NT2/D1 (cell line): ENCODE measurements at places on chromosomes 3 and 15.
A peak's percentile ranks its signal among the peaks of the same experiment; 100 is the strongest.

DNA sequence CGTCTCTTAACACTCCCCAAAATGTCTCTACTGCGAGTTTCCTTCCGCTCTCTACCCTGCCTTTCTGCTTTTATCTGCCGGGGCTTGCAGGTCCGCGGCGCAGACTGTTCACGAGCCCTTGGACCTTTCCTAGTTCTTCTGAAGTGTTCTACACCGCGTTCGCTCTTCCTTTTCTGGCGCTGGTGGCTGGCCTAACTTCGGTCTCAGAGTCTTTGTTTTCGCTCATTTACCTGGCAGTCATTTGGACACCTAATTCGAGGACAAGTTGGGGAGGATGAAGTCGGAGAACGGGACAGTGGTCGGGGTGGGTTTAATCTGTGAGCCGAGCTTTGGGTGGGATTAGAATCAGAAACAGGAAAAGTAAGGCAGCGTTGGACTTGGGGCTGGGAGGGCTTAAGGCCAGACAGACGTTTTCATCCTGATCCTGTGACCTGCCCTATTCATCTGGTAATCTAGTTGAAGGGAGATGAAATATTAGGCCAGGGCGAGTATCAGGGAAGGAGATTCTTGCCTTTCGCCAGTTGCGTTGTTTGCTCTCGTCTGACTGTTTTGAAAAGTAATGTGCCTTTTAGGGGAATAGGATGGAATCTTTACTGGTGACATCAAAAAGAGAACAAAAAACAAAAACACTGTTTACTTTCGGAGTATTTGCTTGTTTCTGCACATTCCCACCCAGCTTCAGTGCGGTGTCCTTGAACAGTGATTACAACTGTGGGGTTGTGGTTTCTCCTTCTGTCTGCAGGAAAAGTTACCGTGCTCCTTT, 1.8 kb downstream of the DIPK2A start:
- DNase-seq, result no peak

DNA sequence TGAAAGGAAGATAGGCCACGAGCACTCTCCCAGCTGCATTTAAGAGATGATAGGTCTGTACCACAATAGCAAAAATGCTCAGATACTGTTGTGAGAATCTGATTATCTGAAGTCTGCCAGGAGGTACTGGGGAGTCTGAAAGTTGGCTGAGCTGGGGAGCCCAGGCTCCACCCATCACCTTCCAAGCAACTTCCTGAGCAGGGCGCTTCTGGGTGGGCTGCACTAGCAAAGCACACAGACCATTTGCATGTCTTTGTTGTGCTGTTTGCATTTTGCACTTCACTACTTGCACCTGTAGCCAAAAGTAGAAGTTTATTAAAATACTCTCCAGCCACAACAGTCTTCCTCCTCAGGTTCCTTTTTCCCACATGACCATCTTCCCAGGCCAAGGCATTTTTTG, 133.2 kb downstream of the ALDH1A2 start:
- DNase-seq, result peak; percentile 9

- no peak for DNase-seq
Observed at GRCh38 chr15:53522991-53523390, 236.5 kb downstream of the WDR72 start.

DNA sequence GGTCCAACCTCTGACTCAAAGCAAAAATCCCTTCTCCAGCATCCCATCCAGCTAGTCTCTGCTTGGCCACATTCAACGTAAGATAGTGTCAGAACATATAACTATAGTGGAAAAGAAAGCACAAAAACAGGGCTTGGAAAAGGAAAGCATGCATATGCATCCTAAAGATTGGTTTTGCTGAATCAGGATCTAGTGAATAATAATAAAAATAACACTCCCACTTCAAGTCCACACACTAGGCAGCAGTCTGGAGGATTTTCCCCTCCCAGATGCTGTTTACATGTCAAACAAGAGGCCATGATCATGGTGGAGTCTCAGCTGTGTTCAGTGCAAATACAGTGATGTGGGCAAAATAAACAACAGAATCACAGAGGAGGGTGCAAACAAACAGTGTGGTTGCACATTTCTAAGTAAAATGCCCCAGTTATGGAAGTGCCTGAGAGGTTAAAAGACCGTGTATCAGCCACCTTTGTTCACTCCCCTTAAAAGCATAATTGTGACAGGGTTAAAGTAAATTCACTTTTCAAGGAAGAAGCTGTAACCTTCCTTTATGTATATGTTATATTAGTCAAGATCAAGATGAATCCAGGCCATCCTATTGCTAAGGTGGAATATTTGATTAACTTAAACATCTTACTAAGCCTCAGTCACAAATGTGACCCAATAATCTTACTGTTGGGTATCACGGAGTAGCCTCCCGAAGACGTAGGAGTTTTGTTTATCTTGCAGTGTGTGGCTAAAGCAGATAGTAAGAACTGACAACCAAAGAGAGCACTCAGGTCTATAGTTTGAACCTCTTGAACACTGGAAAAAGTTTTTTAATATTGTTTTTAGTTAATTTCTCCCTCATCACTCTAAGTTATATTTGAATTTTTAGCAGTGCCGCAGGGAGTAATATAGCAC, 424.5 kb downstream of the SOX2 start:
- DNase-seq, result no peak

DNA sequence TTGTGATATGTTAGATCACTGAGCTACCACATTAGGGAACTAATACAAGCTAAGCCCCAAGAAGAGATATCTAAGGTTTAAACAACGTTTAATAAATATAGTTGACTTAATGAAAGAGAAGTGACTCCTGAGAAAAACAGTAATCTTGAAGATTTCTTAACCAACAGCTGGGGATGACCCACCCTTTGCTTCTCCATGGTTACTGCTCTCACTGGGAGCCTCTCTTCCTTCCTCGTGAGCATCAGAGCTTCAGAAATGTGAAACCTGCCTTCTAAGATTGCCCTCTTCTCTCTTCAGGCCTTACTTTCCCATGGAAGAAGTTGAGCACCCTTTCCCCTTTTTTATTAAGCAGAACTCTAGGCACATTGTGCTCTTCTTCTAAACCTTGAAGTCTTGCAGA, 132.2 kb upstream of the NR2E3 start:
- no peak for DNase-seq

- DNase-seq, result no peak
Observed at GRCh38 chr3:133944641-133945380, 49.1 kb upstream of the RAB6B start.

DNA sequence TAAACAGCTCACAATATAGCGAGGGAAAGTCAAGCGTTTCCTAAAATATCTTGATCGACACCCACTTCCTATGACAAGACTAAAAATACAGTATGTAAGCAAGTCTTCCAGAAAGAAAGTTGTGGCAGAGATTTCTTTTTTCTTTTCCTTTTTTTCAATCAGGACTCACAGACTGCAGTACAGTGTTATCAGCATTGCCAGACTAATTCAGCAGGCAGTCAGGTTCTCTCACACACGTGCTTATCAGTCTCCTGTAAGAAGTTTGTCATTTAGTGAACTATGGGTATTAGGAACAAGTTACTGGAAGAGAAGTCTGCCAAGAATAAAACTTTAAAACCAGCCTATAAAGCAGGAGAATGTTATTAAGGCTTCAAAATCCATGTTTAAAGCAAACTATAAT, 32.8 kb upstream of the ZNF385D start:
- DNase-seq, result no peak

DNA sequence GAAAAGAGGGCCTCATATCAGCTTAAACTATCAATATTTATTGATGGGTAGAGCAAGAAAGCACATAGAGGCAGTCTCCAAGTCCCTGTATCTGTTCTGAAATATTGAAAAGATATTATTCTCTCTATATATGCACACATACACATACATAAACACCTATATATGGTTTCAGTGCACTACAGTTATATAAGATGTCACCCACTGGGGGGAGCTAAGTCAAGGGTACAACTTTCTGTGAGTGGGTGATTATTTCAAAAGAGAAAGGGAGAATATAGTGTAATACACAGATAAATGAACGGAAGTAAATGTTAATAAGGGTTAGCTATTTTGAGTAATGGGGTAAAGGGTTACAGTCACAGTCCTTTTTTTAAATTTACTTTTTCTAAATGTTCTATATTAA, 8.8 kb downstream of the SNTN start:
- DNase-seq, result no peak

DNA sequence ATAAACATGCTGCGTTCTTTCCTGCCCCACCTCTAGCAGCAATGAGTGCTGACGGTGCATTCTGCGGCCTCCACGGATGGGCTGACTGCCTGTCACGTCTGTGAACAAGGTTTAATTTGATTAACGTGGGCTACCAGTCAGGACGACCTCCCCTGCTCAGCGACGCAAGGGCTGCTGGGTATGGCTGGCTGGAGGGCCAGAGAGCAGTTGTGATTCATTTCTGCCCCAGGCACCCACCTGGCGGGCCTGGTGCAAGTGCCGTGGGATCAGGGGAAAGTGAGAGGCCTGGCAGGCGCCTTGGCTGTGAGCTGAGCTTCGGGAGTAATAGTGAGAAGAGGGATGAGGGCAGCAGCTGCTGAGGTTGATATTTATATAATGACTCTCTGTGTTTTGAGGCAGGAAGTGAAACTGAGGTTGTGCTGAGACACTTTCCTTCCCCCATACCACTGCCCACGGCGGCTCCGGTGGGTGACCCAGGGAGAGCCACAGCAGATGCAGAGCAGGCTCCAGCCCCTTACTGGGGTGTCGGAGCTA, 190.4 kb upstream of the BCL6 start:
- DNase-seq, result no peak

- DNase-seq, result no peak
Observed at GRCh38 chr15:25055356-25056068, 100.7 kb downstream of the SNRPN start.

GRCh38 chr15:36992454-36992853, 107.9 kb downstream of the MEIS2 start:
- DNase-seq, result no peak
